ENCODE measurements at places on chromosomes 3 and 15. TPM values are rescaled to one million over a fixed set of nuclear protein-coding genes. Genes with fewer than 3 reads are reported as not detected.

LRTM1 gene
- not detected for polyA plus RNA-seq

TTLL13 gene
- polyA plus RNA-seq = not detected

CPLX3 gene
- polyA plus RNA-seq = not detected

FHIT gene
- 12.6 TPM for polyA plus RNA-seq

CHST13 gene
- polyA plus RNA-seq = not detected

RGMA gene
- polyA plus RNA-seq = not detected

RCCD1 gene
- 4.1 TPM for polyA plus RNA-seq

FEZF2 gene
- not detected for polyA plus RNA-seq

SLC15A2 gene
- polyA plus RNA-seq = 4.6 TPM

SLC35G2 gene
- not detected for polyA plus RNA-seq

WDR5B gene
- polyA plus RNA-seq = 2.6 TPM

SSUH2 gene
- not detected for polyA plus RNA-seq

SCN5A gene
- polyA plus RNA-seq = not detected

BNC1 gene
- polyA plus RNA-seq = not detected

POPDC2 gene
- 2.2 TPM for polyA plus RNA-seq

MRPS22 gene
- polyA plus RNA-seq = 39.0 TPM

FILIP1L gene
- polyA plus RNA-seq = 0.96 TPM

SLC28A1 gene
- not detected for polyA plus RNA-seq

LINGO1 gene
- polyA plus RNA-seq = not detected

TMEM108 gene
- not detected for polyA plus RNA-seq

KATNBL1 gene
- 41.8 TPM for polyA plus RNA-seq

DISP2 gene
- polyA plus RNA-seq = 0.25 TPM

CADM2 gene
- polyA plus RNA-seq = not detected

ZNF80 gene
- polyA plus RNA-seq = not detected

GABRA5 gene
- polyA plus RNA-seq = not detected

LMAN1L gene
- polyA plus RNA-seq = not detected

GPR27 gene
- not detected for polyA plus RNA-seq

ZBED2 gene
- polyA plus RNA-seq = 0.12 TPM

DUOXA2 gene
- polyA plus RNA-seq = not detected

KCNMB2 gene
- polyA plus RNA-seq = not detected

LAMB2 gene
- not detected for polyA plus RNA-seq

LXN gene
- 12.7 TPM for polyA plus RNA-seq

CCR8 gene
- not detected for polyA plus RNA-seq

CCDC33 gene
- not detected for polyA plus RNA-seq

RAP2B gene
- 9.3 TPM for polyA plus RNA-seq

GOLGA8N gene
- 0.34 TPM for polyA plus RNA-seq
